ENCODE measurements at places on chromosomes 5 and 9.

DNA sequence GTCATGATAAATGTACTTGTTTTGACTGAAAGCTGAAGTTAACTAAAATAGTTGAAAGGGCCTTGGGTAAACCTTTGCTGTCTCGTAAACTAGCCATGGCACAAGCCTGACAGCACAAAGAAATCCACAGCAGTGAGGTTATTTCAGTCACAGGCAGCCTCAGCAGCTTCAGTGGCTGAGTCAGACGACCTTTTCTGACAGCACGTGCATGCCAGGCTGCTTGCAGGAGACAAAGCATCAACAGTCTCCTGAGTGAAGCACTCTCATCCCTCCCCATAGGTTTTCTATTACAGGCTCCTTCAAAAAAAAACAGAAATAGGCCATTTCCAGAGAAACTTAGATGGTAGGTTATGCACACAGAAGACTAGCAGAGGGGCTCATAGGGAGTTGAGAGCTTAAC lies 34.6 kb downstream of the OXCT1 start:
- DNase-seq = no peak

DNA sequence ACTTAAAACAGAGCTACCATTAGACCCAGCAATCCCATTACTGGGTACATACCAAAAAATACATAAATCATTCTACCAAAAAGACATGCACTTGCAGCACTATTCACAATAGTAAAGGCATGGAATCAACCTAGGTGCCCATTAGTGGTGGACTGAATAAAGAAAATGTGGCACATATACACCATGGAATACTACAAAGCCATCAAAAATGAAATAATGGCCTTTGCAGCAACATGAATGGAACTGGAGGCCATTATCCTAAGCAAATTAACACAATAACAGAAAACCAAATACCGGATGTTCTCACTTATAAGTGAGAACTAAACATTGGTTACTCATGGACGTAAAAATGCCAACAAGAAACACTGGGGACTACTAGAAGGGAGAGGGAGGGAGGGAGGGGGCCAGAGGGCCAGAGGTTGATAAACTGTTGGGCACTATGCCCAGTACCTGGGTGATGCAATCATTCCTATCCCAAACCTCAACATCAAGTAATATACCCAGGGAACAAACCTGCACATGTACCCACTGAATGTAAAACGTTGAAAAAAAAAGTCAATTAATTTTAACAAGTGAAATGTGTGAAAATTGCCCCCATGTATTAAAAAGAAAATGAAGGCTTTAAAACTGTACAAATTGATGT lies 24.5 kb upstream of the GPR150 start:
- DNase-seq = no peak

- DNase-seq = no peak
These were observed 77.5 kb downstream of the GLIS3 start for GRCh38 chr9:4222357-4222756.

DNA sequence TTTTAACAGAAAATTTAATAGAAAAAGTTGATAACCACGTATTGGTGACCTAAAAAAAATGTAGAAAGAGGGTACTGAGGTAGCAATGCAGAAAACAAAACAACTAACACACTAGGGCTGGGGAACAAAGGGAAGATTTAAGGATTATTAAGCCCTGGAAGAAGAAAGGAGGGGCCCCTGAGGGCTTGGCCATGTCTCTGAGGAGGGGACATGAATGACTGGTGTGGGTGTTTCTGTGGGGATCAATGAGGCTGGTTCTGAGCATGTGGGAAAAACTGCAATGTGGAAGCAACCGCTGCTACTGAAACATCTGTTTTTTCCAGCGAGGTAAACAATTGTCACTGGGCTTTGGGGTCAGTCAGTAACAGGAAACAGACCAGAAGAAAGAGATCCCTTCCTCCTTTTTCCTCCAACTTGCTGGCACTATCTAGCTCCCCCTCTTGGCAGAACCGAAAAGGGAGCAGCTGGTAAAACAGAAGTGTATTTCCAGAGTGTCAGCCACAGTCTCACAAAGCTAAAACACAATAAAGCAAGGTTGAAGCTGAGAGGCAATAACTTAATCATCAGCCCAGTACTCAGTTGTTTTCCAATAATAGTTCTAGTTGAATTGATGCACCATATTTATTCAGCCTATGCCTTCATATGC lies 48.3 kb downstream of the ATPSCKMT start:
- no peak for DNase-seq

DNA sequence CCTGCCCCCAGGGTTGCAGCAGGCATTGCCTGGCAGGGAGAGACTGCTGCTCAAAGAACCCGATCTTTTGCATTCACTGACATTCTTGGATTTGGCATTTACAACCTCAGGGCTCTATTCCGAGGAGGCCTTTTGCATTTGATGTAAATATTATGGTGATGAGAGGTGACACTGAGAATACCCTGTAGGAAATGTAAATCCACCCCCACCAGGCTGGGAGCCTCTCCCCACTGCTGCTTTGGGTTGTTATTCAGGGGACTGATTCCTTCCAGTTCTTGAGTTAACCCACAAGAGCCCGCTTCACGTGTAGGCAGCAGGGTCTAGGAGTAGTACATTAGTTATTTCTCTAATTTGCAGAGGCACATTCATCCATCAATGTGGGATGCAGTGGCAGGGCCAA lies 55.5 kb upstream of the ARAP3 start:
- no peak for DNase-seq

DNA sequence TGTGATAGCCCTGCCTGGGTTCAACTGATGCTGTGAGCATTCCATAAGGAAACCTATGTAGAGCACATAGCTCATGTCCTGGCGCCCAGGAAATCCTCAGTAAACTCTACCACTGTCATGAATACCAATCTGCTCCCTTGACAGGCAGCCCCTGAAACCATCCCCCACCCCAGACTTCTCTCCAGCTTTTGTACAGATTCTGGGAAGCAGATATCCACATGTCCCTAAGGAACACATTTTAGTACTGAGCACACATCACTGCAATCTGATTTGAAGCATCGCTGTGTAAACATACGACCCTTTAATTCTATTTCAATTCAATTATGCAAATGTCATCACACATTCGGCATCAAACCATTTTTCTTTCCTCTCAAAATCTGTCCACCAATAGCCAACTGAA lies 89.5 kb upstream of the FSTL4 start:
- no peak for DNase-seq

- no peak for DNase-seq
These were observed 15.7 kb downstream of the LVRN start for GRCh38 chr5:115977988-115978387.

DNA sequence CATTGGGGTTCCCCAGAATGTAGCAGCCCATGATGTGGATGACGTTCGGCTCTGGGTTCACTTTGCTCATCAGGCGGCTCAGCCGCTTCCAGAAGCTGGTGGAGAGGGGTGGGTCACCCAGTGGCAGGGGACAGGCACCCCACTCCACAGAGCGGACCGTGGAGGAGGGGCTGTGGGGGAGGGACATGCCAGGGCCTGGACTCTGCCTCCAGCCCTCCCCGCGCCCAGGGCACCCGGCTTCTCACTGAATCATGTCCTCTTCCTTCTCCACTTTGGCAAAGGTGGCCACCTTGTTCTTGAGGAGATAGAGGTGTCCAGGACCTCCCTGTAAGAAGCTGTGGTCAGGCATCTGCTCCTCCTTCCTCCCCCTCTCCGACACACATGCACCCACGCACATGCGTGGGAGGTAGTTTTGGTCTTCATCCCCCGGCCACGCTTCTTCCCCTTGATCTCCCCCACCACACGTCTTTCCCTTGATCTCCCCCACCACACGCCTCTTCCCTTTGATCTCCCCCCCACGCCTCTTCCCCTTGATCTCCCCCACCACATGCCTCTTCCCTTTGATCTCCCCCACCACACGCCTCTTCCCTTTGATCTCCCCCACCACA lies 8.9 kb upstream of the ENTPD8 start:
- DNase-seq = peak; percentile 42

DNA sequence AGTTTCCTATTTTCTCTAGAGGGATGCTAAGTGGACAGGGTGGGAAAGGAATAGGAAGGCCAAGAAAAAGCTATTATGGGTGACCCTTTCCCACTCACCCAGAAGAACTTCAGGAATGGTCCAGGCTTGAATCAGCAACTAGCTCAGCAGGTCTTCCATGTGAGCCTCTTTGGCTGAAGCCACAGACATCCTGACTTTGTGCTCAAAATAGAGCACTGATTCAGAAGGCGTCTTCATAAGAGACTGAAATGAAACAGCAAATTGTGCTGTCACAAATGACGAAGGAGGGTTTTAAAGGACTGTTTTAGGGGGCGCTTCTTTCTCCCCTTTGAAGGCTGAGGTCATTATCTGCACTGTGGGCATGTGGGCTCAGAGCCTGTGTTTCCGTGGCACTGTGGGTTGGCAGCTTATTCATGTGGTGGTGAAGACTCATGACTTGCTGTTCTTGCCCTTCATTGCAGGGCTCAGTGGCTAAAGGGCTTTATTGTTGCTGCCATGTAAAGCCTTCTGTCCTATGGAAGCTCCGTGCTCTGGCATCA lies 65.8 kb upstream of the NFIL3 start:
- no peak for DNase-seq

DNA sequence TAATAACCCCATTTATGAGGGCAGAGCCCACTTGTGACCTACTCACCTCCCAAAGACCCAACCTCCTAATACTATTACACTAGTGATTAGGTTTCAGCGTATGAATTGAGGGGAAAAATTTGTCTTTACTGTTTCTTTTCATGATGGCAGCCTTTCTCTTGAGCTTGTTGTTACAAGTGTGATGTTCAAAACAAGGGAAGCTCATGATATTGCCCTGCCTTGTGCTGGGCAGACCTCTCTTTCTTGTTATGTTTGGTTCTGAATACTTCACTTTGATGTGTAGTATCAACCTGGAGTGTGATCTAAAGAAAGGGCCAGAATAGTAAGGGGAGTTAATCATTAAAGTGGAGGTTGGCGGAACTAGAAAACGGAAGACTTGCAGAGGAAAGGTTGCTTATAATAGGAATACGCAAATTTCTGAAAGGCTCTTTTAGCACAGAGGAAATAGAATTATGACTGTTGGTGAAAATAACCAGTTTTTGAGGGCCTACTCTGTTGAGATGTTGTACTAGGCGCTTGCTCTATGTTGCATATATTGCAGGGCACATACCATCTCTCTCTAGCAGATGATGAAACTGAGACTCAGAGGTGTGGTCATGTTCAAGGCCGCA lies 68.2 kb downstream of the MELK start:
- no peak for DNase-seq

DNA sequence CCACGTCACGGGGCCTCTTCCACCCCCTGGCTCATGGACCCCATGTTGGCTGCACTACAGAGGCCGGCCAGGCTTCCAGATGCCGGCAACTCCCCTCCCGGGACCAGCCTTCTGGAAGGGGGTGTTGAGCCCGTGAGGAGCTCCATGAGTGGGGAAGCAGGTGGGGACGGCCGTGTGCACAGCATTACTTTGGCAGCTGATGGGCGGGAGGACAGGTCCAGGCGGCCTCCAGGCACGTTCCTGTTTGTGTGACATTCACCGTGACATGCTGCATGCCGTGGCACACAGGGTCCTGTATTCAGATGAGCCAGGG lies 29.1 kb upstream of the ABO start:
- no peak for DNase-seq

GRCh38 chr9:127785023-127785932 lies 556 bp upstream of the CDK9 start:
- peak; percentile 81 for DNase-seq

- DNase-seq = no peak
These were observed at the start of gene GFRA3 for GRCh38 chr5:138274189-138274853. GFRA3 (minus strand) TSS chr5:138274621; CDS start chr5:138274424, 197 bp downstream.

DNA sequence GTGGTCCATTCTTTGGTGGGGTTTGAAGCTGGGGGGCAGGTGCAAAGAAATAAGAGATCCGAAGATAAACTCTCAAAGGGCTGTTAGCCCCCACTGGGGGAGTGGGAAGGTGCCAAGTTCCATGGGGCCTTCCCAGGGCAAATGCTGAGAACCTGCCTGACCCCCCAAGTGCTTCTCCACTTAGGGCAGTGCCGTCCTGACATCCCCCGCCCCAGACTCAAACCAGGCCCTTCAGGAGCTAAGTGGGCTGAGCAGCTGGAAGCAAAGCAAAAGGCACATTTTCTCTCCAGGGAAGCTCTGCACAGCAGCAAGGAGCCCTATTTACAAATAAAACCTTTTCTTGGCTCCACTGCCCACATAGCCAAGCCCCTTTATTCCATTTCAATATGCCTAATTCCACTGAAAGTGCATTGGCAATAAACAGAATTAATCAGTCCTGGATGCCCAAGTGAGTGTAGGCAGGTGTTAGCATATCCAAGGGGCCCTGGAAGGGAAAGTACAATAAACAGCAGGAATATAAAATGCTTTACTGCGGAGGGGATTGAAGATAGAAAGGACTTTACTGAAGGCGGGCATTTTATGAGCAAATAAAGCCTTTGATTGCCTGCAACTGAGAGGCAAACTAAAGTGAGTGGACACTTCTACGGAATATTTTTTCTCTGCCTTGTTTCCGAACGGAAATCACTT lies 44.6 kb downstream of the WHRN start:
- no peak for DNase-seq

GRCh38 chr9:119839888-119840287 lies 470.7 kb upstream of the BRINP1 start:
- no peak for DNase-seq

- DNase-seq = no peak
These were observed 142.1 kb downstream of the EPB41L4A start for GRCh38 chr5:112276991-112277390.
